Cardiac septum (tissue), 1 donor: ENCODE measurements at places on chromosomes 5 and 9. TPM values are rescaled to one million over a fixed set of nuclear protein-coding genes. Genes with fewer than 3 reads are reported as not detected.

Gene PCDHA13
- not detected for total RNA-seq

Gene ANKRD18B
- total RNA-seq: 2.0 TPM

Gene CCL19
- total RNA-seq: 0.62 TPM

Gene LRRC8A
- total RNA-seq: 24.2 TPM

Gene TNFAIP8
- total RNA-seq: 2.6 TPM

Gene SAPCD2
- 0.11 TPM for total RNA-seq

Gene PIP5KL1
- 0.57 TPM for total RNA-seq

Gene GADD45G
- 29.6 TPM for total RNA-seq

Gene FGF1
- 70.2 TPM for total RNA-seq

Gene ANGPTL2
- total RNA-seq: 41.4 TPM

Gene SOX30
- total RNA-seq: 0.13 TPM

Gene WHRN
- 0.35 TPM for total RNA-seq

Gene SLCO4C1
- 0.19 TPM for total RNA-seq

Gene OR1L4
- total RNA-seq: not detected

Gene PRR16
- 18.1 TPM for total RNA-seq

Gene PCDHB10
- total RNA-seq: 0.94 TPM

Gene FAM153A
- total RNA-seq: 9.3 TPM

Gene PCDHGB4
- total RNA-seq: 12.5 TPM

Gene NUDCD2
- 16.2 TPM for total RNA-seq

Gene ZNF622
- 49.0 TPM for total RNA-seq

Gene INSL6
- not detected for total RNA-seq

Gene TMEM215
- total RNA-seq: not detected

Gene DOLK
- 9.8 TPM for total RNA-seq

Gene PKD2L2
- total RNA-seq: 0.62 TPM

Gene GZMA
- 0.65 TPM for total RNA-seq

Gene SPINK6
- total RNA-seq: not detected

Gene SPATA9
- total RNA-seq: not detected

Gene SPATA31D4
- total RNA-seq: not detected

Gene UBE2R2
- total RNA-seq: 38.8 TPM

Gene SHISAL2B
- not detected for total RNA-seq

Gene PCDHA7
- total RNA-seq: not detected

Gene CAMK4
- 0.48 TPM for total RNA-seq

Gene NPR3
- total RNA-seq: 44.6 TPM

Gene ANKRD34B
- not detected for total RNA-seq

Gene TMC1
- 0.27 TPM for total RNA-seq

Gene RAPGEF1
- total RNA-seq: 115 TPM

Gene LARP1
- 160 TPM for total RNA-seq

Gene PALM2AKAP2
- 165 TPM for total RNA-seq

Gene C5orf58
- not detected for total RNA-seq

Gene HACD4
- 0.65 TPM for total RNA-seq

Gene KLF9
- 19.0 TPM for total RNA-seq

Gene IL5
- total RNA-seq: not detected

Gene SV2C
- total RNA-seq: 0.67 TPM

Gene SLC34A3
- not detected for total RNA-seq

Gene MPDZ
- total RNA-seq: 97.3 TPM

Gene IL33
- total RNA-seq: 18.6 TPM

Gene C9
- not detected for total RNA-seq

Gene FOXD4L5
- total RNA-seq: 0.11 TPM

Gene PCDHGA2
- total RNA-seq: 17.3 TPM

Gene GAS1
- 9.0 TPM for total RNA-seq

Gene CDKN2B-AS1
- total RNA-seq: not detected

Gene CARTPT
- not detected for total RNA-seq

Gene COL5A1
- total RNA-seq: 21.6 TPM

Gene ACSL6
- 4.5 TPM for total RNA-seq

Gene HAVCR1
- 0.57 TPM for total RNA-seq

Gene FYB1
- 4.5 TPM for total RNA-seq

Gene ARID3C
- total RNA-seq: not detected

Gene SPINK14
- total RNA-seq: not detected
